ENCODE measurements at places on chromosomes 7 and 10. TPM values are rescaled to one million over a fixed set of nuclear protein-coding genes. Genes with fewer than 3 reads are reported as not detected.

GPRIN2 gene
- total RNA-seq = 1.2 TPM

CCL24 gene
- total RNA-seq = 1.1 TPM

HK1 gene
- total RNA-seq = 117 TPM

TCAF2 gene
- total RNA-seq = 3.6 TPM

POP7 gene
- total RNA-seq = 17.9 TPM
